LHCN-M2 (cell line): ENCODE measurements at places on chromosomes 16 and 17. TPM values are rescaled to one million over a fixed set of nuclear protein-coding genes. Genes with fewer than 3 reads are reported as not detected.

NDE1 gene
- 29.6 and 51.2 TPM in 2 replicates for total RNA-seq

ADAD2 gene
- not detected in 2 replicates for total RNA-seq

TPSD1 gene
- not detected in 2 replicates for total RNA-seq

GCGR gene
- not detected in 2 replicates for total RNA-seq

TBC1D3K gene
- not detected in 2 replicates for total RNA-seq

CDH11 gene
- total RNA-seq, result 57.7 and 77.5 TPM in 2 replicates

KRTAP9-7 gene
- not detected in 2 replicates for total RNA-seq

ANKS4B gene
- total RNA-seq, result not detected in 2 replicates

TLCD1 gene
- 9.2 and 9.9 TPM in 2 replicates for total RNA-seq

SLC38A8 gene
- not detected in 2 replicates for total RNA-seq

DNA sequence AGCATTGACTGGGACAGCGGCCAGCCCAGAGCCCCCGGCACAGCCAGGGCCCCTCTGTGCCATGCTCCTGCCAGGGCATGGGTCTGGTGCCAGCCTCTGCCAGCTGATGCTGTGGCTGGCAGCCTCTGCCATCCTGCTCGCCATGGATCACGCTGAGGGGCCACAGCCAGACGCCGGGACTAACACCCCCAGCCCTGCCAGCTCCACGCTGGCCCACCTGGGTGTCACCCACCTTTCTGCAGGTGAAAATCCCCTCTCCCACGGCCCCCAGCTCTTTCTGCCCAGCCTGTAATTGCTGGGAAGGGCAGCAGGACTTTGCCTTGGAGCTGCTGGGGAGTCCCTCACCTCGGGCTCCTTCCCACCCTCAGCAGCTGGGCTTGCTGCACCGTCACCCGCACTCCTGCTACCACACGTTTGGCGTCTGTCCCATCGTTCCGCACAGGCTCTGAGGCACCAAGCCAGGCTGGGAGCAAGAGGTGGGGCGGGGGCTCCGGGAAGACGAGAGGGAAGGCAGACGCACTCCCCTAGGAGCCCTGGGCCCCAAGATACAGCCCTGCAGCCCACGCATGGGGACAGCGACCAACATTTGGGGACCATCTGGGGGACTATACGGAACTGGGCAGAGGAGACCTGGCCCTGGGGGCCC, 42.0 kb upstream of the ACSF3 start:
- DNase-seq, result no peak

- peak; percentile 71 for DNase-seq
Observed at GRCh38 chr16:55542459-55543082, 23.9 kb upstream of the CAPNS2 start.

DNA sequence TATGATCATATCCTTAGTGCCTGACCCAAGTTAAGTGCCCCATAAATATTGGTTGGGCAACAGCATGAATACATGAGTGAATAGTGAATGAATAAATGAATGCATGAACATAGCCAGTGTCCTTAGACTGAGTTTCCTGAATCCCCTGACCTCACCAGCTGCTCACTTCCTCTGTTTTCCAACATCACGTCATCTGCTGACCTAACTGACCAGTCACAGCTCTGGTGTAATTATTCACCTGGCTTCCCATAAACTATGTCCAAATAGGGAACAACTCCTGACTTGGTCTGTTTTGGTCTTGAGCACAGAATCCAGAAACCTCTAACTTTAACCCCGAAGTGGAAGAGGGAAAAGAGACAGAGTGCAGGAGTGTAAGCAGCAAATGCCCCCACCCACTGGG, 83.4 kb downstream of the ASIC2 start:
- DNase-seq, result no peak

DNA sequence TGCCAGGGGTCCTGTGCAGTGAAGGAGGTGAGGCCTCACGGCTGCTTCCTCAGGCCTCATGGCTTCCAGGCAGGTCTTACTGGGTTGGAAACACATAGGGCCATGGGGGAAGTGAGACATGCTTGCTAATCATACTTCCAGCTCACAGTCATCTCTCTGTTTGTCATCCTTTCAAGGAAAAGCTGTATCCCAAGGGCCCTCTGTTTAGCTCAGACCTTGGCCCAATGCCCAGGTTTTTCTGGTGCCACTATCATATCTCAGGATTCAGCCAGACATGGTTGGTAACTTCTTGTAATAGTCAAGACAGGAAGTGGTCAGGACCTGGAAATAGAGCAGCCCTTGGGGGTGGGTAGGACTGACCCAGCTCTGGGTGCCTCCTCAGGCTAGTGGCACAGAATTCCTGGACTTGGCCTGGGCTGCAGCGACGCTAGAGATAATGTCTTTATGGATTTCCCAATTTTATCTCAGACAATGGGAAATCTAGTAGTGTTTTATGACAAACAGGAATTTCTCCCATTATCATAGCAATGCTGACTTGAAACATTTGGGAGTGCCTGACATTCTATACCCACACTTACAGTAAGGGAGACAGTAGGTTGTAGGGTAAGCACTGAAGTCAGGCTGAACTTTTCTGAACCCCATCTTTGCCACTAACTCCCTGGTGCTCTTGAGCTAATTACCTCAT, 13.5 kb upstream of the ITGB3 start:
- DNase-seq, result peak; percentile 100

- DNase-seq, result no peak
Observed at GRCh38 chr16:2026461-2027023, at the start of gene NHERF2. TSS of gene NHERF2 (plus strand) at chr16:2026902. CDS start at chr16:2027006, 104 bp downstream.

GRCh38 chr16:27867122-27868110, 196.1 kb downstream of the GSG1L start:
- peak; percentile 31 for DNase-seq

DNA sequence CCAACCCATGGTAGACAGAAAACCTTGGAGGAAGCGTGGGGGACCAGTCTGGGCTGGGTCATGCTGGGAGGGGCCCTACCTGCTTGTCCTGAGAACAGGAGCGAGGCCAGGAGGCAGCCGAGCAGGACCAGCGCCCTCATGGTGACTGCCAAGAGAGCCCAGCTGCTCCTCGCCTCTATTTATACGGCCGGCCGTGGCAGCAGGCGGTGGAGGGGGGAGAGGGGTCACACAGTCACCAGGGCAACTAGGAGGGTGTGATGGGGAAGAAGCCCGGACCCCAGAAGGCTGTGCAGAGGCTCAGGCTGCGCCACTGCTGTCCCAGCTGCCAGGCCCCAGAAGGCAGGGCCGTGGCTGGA, at the start of gene SRL:
SRL (minus strand) TSS at position 153 of the 356 bp plus-strand sequence; CDS start at position 140, 13 bp downstream.
- DNase-seq, result no peak

- DNase-seq, result no peak
Observed at GRCh38 chr17:58020401-58020800, 13.4 kb upstream of the SRSF1 start.

DNA sequence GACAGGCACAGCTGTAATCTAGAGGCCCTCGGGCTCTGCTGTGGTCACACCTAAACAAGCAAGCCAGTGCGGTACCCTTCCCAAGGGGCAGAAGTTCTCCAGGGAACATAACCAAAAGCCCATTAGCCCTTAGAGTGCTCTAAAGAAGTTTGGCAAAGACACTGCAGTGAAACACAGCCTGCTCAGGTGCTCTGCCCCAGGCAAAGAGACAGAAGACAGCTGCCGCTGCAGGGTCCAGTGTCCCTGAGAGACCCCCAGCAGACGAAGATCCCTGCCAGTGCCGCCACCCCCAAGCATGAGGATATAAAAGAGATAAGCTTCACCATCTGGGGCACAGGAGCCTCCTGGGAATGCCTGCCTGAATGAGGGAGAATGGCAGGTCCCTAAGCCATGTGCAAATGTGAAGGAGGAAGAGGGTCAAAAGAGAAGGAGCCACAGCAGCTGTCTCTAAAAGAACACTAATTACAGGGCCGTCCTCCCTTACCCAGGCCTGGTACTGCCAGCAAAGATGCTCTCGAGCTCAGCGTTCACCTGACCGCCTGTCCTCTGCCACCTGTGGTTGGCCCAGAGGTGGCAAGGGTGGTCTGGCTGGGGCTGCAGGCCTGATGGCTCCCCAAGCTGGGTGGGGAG, 29.7 kb downstream of the CUEDC1 start:
- DNase-seq, result no peak

DNA sequence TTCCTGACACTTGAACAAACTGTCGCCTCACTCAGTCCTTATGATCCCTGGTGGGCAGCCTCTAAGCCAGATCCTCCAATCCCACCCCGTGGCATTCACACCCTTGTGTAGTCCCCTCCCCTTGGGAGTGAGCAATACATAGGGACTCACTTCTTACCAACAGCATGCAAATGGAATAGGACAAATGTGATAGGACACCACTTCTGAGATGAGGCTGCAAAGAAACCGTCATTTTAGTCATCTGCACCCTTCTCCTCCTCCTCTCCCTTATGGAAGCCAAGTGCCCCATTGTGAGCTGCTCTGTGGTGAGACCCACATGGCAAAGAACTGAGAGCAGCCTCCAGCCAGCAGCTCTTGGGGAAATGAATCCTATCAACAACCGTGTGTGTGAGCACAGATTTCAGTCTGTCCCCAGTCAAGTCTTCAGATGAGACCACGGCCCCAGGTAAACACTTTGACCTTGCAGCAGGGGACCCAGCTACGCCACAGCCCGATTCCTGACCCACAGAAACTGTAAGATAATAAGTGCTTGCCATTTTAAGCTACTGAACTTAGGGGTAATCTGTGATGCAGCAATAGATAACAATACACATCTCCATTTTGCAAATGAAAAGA, 46.9 kb downstream of the ZFHX3 start:
- no peak for DNase-seq

DNA sequence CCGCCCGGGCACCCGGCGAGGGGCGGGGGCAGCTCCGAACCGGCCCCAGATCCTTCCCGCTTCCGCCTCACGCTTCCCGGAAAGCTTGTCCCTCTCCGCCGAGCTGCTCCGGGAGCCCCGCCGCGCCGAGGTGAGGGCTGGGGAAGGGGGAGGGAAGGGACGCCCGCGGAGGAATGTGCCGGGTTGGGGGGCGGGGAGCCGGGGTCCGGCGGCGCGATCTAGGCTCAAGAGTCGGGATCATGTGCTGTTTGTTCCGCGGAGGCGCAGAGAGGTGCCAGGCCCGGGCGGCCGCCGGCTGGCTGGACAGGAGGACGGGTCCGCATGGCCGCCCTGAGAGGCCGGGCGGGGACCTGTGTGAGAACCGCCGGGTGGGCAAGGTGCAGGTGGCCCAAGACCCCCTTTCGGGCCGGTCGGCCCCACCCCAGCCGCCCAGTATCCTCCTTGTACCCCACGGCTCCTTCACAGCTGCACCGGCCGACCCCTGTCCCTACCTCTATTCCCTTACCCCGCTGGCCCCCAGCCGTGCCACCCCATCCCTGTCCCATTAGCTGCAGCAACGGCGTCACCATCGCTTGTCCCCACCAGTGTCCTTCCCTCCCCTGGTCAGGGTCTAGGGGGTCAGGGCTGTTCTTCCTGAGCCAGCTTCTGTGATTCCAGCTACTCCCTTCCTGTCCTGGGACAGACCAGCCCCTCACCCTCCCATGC, 429 bp downstream of the KIF1C start:
- DNase-seq, result no peak

GRCh38 chr17:35242158-35242804, 591 bp upstream of the SLFN5 start:
- DNase-seq, result peak; percentile 50
